ENCODE measurements at places on chromosomes 6 and 20.

GRCh38 chr6:3596766-3597165 is 139.9 kb upstream of the SLC22A23 start:
- no peak for DNase-seq

GRCh38 chr20:63290677-63291472 is 2.1 kb upstream of the COL20A1 start:
- no peak for DNase-seq

- DNase-seq: no peak
Measured at GRCh38 chr6:20085817-20086216, 126.5 kb downstream of the MBOAT1 start.

GRCh38 chr6:149153100-149153499 is 164.4 kb upstream of the TAB2 start:
- DNase-seq: peak; percentile 27

- no peak for DNase-seq
Measured at GRCh38 chr6:4105980-4106536, 27.1 kb upstream of the FAM217A start.

GRCh38 chr6:138250513-138251247 is 32.4 kb upstream of the PBOV1 start:
- DNase-seq: no peak

DNA sequence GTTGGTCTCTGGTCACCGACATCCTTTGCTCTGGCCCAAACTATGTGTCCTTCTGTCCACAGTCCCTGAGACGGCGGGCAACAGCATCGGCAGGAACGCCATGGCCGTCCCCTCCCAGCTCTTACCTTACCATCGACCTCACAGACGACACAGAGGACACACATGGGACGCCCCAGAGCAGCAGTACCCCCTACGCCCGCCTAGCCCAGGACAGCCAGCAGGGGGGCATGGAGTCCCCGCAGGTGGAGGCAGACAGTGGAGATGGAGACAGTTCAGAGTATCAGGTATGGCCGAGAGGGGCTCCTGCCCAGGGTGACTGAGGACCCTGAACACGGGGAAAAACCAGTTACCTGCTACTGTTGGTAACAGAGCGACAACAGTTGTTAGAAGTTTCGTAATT is 25.0 kb downstream of the DNMT3B start:
- no peak for DNase-seq

DNA sequence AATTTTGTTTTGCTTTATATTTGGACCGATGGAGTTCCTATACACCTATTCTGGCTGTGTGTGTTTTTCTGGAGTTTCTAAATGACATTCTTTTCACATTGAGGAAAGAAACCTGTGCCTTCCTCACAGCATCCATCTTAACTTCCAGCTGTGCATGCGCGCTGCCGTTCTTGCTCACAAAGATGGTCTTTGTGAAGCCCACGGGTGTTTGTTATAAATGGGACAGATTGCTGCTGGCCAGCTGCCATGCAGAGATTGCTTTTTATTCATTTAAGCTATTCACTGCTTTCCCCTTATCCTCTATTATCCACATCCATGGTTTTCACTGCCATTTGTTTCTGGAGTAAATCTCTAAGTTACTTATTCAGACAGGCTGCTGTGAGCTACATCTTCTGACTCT is 54.2 kb downstream of the SYNDIG1 start:
- peak; percentile 89 for DNase-seq

GRCh38 chr6:39256294-39256940 is 27.1 kb upstream of the KCNK5 start:
- no peak for DNase-seq

- DNase-seq: no peak
Measured at GRCh38 chr6:92779746-92780145, 639.6 kb downstream of the EPHA7 start.

DNA sequence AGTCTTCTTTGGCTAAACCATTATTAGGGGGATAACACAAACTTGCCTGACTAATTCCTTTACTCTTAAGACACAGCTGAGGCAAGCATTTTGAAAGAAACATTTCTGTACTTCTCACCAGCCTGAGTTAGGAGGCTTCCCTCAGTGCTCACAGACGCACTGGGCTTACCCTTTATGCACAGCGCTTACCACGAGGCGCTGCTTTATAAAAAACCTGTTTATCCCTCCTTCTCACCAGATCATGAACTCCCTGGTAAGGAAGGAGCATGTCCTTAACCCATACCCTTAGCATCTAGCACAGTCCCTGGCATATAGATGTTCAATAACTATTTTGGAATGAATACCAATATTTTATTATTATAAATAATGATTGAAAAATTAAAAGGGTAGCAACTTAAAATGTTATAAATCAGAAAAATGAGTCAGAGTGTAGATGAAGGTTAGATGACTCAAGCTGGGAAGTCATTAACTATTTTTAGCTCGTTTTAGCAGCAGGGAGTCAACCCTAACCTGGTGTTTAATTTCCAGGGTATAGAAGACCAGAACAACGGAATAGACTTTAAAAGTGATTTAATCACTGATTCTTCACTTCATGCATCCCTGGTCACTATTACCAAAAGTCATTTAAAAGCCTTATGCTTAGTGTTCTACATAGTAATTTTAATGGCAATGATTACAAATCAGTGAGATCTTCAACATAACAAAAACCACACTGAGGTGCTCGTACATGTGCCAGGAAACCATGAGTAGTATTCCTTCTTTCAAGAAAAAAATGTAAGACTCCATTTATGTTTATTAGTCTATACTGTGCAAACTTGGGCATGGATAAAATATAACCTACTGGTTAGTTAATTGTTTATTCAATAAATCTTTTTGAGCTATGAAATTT is 4.1 kb upstream of the TPD52L1 start:
- no peak for DNase-seq

- DNase-seq: no peak
Measured at GRCh38 chr20:35320396-35321126, 28.3 kb upstream of the FAM83C start.

GRCh38 chr6:8857160-8857559 is 421.8 kb upstream of the SLC35B3 start:
- no peak for DNase-seq

GRCh38 chr20:59823491-59824259 is 109.8 kb downstream of the SYCP2 start:
- DNase-seq: no peak

- DNase-seq: no peak
Measured at GRCh38 chr20:17747431-17747846, 47.7 kb downstream of the BANF2 start.
